ENCODE measurements at places on chromosomes 2 and 18.

DNA sequence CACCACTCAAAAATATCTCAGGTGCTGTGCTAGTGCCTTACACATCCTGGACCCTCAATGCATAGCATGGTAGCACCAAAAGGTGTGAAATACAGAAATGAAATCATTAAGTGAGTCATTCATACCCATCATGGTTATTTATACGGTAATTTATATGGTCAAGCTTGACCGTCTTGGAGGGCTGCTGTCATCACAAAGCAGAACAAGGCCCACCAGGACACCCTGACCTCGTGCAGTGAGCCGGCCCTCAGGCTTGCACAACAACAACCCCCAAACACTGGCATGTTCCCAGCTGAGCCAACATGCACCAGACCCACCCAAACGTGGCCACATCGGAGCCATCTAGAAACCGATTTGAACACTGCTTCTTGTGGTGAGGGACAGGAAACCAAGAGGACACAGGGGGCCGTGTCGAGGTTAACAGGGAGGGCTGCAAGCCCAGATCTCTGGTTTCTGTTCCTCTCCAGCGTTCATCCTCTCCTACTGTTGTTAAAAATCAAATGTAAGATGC is 378.5 kb upstream of the ID2 start:
- DNase-seq = no peak

- no peak for DNase-seq
Observed at GRCh38 chr2:202883987-202884675, 12.6 kb upstream of the ICA1L start.

DNA sequence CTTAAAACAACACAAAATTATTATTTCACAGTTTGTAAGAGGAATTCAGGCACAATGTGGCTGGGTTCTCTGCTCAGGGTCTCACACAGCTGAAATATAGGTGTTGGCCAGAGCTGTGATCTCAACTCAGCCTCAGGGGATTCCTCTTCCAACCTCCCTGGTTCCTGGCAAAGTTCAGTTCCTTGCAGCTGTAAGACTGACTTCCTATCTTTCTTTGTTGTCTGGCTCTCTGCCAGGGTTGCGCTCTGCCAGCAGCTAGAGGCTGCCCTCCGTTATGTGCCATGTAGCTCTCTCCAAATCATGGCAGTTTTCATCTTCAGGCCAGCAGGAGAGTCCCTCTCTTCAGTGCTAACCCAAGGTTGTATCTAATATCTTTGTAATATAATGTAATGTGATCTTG is 272.5 kb upstream of the KCNJ3 start:
- peak; percentile 54 for DNase-seq

DNA sequence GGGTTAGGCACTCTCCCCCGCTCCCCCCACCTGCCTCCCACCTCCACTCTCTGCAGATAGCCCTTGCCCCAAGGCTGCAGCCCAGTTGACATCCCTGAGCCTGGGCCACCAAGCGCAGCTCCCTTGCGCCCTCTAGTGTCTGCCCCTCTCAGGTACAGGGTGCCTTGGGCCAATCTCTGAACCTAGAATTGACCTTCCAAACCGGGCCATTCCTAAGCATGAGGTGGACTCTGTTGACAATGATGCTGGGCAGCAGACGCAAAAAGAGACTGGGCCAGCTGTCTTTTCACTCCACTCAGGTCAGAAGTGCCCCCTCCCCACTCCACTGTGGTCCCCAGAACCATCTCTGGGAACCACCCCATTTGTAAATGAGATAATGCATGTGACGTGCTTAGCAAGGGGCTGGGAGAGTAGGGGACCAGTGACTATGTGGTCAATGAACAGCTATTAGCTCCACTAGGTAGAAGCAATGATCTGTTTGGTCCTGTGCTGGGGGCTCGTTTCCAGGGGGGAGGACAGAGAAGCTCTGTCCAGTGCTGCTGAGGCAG is 43.3 kb upstream of the PLB1 start:
- peak; percentile 65 for DNase-seq

- DNase-seq = no peak
Observed at GRCh38 chr2:634636-635388, 42.4 kb downstream of the TMEM18 start.

- DNase-seq = no peak
Observed at GRCh38 chr2:76851000-76851399, 671.2 kb downstream of the LRRTM4 start.

DNA sequence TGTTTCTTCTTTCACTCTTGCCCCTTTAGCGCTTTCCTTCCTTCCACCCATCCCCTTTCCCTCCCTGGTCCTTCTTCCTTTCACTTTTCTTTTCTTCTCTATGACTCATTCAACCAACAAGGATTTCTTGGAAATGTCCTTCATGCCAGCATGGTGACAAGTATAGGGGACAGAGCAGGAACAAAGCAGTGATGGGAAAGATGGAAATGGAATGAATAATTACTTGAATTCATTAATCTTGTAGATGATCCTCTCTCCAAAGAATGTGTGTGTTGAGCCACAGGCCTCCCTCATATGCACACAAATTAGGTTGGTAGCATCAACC is 1.5 kb downstream of the VAMP5 start:
- DNase-seq = peak; percentile 51

DNA sequence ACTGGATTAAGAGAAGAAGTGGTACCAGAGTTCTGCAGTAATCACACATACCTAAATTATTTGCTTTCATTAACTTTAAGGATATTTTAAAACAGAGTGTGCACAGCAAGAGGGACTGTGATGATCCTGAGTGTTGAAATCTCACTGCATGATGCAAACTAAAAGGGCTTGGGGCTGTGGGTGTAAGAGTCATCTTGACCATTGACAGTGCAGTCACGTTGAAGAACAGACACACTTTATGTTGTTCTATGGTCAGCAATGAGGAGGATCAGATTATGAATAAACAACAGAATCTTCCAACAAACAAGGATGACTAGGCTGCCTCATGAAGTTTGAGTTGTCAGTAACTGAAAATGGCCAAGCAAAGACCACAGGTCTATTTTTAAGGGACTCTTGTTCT is 87.2 kb upstream of the GALNT5 start:
- DNase-seq = no peak

GRCh38 chr2:99776206-99776905 is 286.5 kb upstream of the REV1 start:
- no peak for DNase-seq

- DNase-seq = peak; percentile 62
Observed at GRCh38 chr2:235432741-235433520, 60.9 kb upstream of the AGAP1 start.

- no peak for DNase-seq
Observed at GRCh38 chr2:10906926-10907625, 4.7 kb upstream of the KCNF1 start.

GRCh38 chr2:203431391-203432185 is 103.4 kb downstream of the ABI2 start:
- DNase-seq = no peak

DNA sequence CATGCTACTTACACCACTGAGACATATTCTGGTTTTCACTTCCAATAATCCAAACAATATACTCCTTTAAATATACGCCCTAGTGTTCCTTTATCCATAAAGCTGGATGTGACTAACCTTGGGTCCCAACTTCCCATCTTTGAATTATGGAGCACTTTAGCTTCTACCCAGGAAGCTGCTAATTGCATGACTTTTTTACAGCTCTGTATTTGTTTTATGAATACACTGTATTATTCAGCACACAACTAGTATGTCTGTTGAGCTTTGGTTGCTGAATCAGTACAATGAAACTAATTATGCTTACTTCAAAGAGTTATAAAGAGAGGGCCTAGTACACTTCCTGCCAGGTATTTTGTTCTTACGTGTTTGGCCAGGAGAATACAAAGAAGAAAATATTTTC is 118.5 kb downstream of the BAZ2B start:
- peak; percentile 78 for DNase-seq

GRCh38 chr2:54755641-54756326 is 32.3 kb downstream of the EML6 start:
- no peak for DNase-seq

DNA sequence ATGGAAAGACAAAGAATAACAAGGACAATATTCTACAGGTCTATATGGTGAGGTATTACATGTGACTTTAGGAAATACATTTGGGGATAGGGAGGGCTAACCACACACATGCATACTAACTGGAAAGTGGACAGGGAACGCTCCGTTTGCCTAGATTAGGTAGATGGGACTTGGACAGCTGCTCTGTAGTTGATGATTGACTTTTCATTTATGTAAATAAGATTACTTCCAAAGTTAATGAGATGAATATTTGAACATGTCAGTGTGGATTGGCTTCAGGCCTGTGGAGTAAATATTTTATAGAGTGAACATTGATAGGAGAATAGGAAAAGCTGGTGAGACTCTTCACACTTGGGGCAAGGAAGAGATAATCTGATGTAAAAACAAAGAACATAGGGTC is 142.0 kb downstream of the NCK2 start:
- no peak for DNase-seq

Data from kidney capillary endothelial cell (primary cell).